ENCODE measurements at places on chromosomes 7 and 10. TPM values are rescaled to one million over a fixed set of nuclear protein-coding genes. Genes with fewer than 3 reads are reported as not detected.
A peak's percentile ranks its signal among the peaks of the same experiment; 100 is the strongest.

- DNase-seq, result peak; percentile 51
Measured at GRCh38 chr10:5632446-5632845, 33.9 kb downstream of the ASB13 start.

PRLHR gene
- 0.03 TPM for polyA plus RNA-seq

VGF gene
- polyA plus RNA-seq, result 0.08 TPM

IFRD1 gene
- polyA plus RNA-seq, result 44.0 TPM

SUFU gene
- polyA plus RNA-seq, result 24.0 TPM

CEP55 gene
- 15.8 TPM for polyA plus RNA-seq

- no peak for DNase-seq
Measured at GRCh38 chr10:46308666-46309450, 22.1 kb downstream of the ANTXRL start.

BLNK gene
- 3.5 TPM for polyA plus RNA-seq

KLF6 gene
- 48.4 TPM for polyA plus RNA-seq

GRCh38 chr7:72099784-72100183 is 312.4 kb downstream of the CALN1 start:
- no peak for DNase-seq

GRCh38 chr10:79045566-79046175 is 23.1 kb upstream of the ZMIZ1 start:
- DNase-seq, result no peak

DNA sequence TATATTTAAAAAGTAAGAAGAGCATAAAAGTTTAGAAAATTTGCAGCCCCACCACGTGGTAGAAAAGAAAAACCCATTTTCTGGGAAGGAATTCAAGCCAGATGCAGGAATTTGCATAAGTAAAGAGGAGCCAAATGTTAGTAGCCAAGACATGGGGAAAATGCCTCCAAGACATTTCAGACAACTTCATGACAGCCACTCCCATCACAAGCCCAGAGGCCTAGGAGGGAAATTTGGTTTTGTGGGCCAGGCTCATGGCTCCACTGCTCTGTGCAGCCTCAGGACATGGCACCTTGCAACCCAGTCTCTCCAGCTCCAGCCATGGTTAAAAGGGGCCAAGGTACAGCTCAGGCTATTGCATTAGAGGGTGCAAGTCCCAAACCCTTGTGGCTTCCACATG is 411.9 kb downstream of the THSD7A start:
- no peak for DNase-seq

RSPH10B2 gene
- 2.0 TPM for polyA plus RNA-seq

FOXI2 gene
- polyA plus RNA-seq, result 0.71 TPM

AKR1E2 gene
- polyA plus RNA-seq, result 8.5 TPM

PTPRN2 gene
- polyA plus RNA-seq, result 7.2 TPM

GRCh38 chr7:101744588-101744987 is 72.8 kb upstream of the CUX1 start:
- DNase-seq, result no peak

DNA sequence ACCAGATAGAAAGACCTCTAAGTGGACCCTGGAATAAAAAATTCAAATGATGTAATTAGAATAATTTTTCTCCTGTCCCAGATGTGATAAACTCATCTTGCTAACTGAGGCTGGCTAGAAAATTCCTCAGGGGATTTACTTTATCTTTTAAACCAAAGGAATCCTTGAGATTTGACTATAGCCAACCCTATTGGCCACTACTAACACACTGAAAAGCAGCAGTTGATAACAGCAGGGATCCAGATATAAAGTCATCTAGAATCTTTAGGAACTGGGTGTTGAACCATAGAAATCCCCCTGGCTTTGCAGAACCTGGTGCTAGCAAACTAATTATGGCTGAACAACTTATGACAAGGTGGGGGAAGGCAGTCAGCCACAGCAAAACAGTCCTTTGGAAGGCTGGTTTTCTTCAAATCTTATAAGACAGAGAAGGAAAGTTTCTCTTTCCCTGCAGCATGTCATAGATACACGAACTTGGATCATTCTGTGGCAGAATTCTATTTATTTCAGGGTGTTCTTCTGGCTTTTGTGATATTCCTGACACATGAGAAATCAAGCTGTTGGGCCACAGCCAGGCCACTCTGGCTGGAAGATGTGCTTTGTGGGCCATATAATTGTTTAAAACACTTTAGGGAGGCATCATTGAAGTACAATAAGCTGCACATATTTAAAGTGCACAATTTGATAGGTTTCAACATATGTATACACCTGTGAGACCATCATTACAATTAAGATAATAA is 643.6 kb downstream of the SORCS3 start:
- no peak for DNase-seq

Data from left renal pelvis (tissue), 4 donors.